ENCODE measurements at places on chromosomes 4 and X. TPM values are rescaled to one million over a fixed set of nuclear protein-coding genes. Genes with fewer than 3 reads are reported as not detected.

Gene KIF4A
- 27.9 TPM for total RNA-seq

Gene USO1
- 34.6 TPM for total RNA-seq

Gene SH3TC1
- 14.8 TPM for total RNA-seq

- no peak for DNase-seq
These were observed 83.7 kb downstream of the FREM3 start for GRCh38 chr4:143616771-143617170.

- no peak for DNase-seq
These were observed 75.8 kb upstream of the PSAPL1 start for GRCh38 chr4:7510538-7510937.

Gene TMEM47
- total RNA-seq = not detected

- no peak for DNase-seq
These were observed 106.2 kb downstream of the SYTL5 start for GRCh38 chrX:38112566-38112965.

GRCh38 chr4:1449475-1449832 lies 43.2 kb upstream of the NKX1-1 start:
- DNase-seq = peak; percentile 15

GRCh38 chr4:121182296-121182695 lies 18.2 kb upstream of the TNIP3 start:
- DNase-seq = no peak

- DNase-seq = no peak
These were observed 2.8 kb upstream of the TLR8 start for GRCh38 chrX:12903646-12904045.

Gene GPRIN3
- total RNA-seq = 25.5 TPM

DNA sequence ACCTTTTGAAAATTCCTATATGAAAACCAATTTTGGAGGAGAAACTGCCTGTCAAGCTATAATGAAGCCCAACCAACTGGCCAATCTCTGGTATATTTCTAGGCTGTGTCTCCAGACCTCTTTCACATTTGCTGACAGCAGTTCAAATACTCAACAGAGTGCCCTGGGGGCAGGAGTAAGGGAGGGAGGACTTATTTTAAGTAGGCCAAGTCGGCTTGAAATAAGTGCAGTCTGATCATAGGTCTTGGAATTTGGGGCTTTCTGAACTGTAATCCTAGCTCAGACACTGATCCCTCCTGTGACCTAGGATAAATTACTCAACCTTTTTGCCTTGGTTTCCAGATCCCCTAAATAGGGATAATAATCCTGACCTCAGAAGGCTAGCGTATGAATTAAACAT lies 59.4 kb upstream of the SLC7A11 start:
- no peak for DNase-seq

Gene SMIM43
- total RNA-seq = not detected

GRCh38 chrX:130636277-130636676 lies 234.5 kb downstream of the RBMX2 start:
- DNase-seq = no peak

Gene UXT
- total RNA-seq = 152 TPM

DNA sequence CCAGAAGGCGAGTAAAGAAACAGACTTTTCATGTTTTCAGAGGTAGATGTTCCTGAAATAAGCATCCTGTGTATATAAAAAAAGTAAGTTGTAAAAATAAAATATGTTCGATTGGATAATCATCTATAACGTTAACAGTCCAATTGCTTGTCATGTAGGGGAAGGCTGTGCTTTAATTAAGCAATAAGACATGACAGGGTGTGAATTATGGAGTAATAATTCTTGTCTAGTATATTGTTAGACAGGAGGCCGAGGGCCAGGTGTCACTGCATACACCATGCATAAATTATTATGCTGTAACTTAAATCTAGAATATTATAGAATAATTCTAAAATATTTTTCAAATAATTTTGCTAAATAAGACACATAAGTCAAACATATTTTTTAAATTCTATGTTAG lies 494.6 kb upstream of the TENM3 start:
- no peak for DNase-seq

DNA sequence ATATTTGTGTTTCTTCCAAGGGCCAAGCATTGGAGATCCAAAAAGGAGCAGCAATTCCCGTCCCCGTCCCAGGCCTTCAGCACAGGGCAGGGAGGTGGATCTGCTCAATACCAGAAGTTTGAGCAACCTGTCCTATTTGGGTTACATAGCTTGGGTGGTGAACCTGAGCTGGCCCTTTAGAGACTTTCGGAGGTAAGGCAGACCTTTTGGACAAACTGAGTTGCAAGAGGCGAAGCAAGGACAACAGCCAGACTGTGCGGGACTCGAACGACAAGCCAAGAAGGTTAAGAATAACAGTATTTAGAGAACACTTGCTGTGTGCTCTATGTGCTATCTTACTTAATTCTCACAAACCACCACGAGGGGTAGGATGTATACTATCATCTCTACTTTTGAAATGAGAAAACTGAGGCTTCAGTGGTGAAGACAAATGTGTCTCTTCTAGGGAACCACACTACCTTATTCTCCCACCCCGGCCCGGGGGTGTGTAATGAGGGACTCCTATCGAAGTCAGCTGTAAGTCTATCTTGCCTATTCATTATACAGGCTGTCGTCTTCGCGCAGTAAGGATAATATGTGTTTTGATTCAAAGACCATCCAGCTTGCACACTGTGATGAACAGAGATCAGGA lies 1.3 kb downstream of the NOP14 start:
- peak; percentile 55 for DNase-seq

Gene HPGDS
- not detected for total RNA-seq

Gene RNF212
- 7.3 TPM for total RNA-seq

DNA sequence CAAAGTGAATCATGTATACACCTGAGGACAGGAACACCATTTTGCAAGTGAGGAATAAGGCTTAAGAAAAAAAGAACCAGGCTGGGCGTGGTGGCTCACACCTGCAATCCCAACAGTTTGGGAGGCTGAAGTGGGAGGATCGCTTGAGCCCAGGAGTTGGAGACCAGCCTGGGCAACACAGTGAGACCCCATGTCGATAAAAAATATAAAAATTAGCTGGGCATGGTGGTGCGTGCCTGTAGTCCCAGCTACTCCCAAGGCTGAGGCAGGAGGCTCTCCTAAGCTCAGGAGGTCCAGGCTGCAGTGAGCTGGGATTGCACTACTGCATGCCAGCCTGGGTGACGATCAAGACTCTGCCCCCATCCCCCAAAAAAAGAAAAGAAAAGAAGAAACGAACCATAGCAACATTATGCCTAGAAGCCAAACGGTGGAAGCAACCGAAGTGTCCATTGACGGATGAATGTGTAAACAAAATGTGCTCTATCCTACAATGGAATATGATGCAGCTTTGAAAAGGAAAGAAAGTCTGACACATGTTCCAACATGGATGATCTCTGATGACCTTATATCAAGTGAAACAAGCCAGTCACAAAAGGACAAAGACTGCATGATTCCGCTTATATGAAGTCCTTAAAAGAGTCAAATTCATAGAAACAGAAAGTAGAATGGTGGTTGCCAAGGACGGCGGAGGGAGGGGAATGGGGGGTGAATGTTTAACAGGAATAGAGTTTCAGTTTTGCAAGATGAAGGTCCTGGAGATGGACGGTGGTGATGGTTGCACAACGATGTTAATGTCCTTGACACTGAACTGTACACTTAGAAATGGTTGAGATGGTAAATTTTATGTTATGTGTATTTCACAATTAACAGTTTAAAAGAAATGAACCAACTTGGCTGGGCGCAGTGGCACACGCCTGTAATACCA lies 8.6 kb upstream of the KIAA0232 start:
- DNase-seq = no peak

DNA sequence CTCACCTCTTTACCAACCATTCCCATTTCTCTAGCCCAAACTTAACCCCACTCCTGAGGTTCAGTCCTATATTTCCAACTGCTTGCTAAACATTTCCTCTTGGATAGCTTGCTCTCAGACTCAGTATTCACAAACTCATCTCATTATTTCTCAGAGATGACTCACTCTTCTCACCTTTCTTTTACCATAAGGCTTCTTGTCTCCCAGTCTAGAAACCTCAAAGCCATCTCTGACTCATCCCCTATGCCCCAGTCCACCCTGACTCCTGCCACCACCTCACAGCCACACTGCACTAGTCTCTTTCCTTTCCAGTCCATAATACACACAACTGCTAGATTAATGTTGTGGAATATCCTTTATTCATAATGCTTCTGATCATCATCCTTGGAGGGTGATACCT lies 4.8 kb downstream of the FRMPD3 start:
- no peak for DNase-seq

Gene SYP
- total RNA-seq = 2.6 TPM

DNA sequence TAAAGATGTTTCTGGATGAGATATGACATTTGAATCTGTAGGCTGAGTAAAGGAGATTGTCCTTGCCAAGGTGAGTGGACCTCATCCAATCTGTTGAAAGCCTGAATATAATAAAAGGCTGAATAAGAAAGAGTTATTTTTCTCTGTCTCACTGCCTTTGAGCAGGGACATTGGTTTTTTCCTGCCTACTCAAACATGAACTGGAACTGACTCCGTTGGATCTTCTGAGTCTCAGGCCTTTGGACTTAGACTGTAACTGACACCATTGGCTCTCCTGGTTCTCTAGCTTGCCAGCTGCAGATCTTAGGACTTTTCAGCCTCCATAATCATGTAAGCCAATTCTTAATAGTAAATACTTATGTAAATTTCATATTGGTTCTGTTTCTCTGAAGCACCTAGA lies 43.5 kb downstream of the PPEF2 start:
- DNase-seq = no peak

- DNase-seq = no peak
These were observed 36.4 kb upstream of the RBM41 start for GRCh38 chrX:107154787-107155620.

- DNase-seq = no peak
These were observed 753.7 kb upstream of the AMOT start for GRCh38 chrX:113594123-113594841.

DNA sequence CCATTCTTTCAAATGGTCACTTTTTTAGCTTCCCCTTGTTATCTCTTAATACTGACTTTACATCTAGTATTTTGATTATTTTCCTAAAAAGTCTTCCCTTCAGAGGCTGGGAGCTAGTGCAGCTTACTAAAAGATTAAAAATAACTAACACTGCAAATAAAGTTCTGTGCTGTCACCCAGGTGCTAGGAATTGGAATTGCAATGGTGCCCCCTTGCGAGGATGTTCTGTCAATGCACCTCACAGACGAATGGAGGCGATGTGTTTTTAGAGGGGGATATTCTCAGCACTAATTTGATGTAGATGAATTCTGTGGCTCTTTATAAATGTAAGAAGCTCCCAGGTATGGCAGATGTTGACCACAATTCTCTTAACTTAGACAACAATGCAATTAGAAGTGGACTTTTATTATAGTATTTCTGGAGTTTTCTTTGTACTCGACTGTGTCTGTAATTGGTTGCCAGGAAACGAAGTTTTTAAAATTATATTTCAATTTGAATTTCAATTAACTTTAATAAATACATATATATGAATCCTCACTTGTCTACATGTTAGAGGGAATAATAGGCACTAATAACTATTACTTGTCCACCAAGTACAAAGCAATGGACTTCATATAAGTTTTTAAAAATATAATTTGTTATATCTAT lies 22.0 kb upstream of the SMIM31 start:
- DNase-seq = peak; percentile 39

GRCh38 chr4:16085822-16086221 lies 2.0 kb upstream of the PROM1 start:
- no peak for DNase-seq

- DNase-seq = no peak
These were observed 345.9 kb downstream of the FSTL5 start for GRCh38 chr4:161817914-161818313.

Gene ABCG2
- total RNA-seq = 0.67 TPM

Gene IGSF1
- not detected for total RNA-seq

Gene REPS2
- total RNA-seq = 0.31 TPM

GRCh38 chr4:113499696-113500095 lies 261.8 kb downstream of the CAMK2D start:
- no peak for DNase-seq

DNA sequence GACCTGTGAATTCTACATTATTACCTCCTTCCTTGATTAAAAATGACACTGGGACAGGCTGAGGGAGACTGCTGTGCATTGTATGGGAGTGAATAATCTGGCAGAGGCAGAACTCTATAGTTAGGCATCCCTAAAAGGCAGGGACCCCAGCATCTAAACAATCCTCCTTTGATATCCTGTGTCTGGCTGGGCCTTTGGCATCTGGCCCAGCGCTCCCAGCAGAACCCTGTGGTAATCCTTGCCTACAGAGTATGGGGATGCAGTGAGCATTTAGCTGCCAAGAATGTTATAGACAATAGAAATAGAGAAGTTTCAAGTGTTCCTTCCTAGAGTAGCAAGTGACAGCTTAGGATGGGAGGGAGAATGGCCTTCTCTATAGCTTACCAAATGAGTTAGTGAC lies 38.5 kb downstream of the ZCCHC12 start:
- DNase-seq = no peak

GRCh38 chr4:183919141-183919540 lies 14.0 kb downstream of the STOX2 start:
- no peak for DNase-seq

DNA sequence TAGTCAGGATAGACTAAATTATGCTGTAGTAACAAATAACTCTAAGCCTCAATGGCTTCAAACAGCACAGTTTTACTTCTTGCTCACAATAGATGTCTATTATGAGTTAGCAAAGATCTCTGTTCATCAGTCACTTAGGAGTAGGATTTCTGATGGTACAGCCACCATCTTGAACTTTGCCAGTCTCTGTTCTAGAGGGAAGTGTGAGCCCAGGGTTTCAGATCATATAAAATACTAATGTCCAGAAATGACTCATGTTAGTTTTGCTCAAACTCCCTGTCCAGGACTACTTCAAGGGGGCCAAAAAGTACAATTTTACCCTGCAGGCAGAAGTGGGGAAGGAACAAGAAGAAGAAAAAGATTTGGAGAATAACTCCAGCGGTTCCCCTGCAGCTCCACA lies 77.1 kb upstream of the LSM6 start:
- no peak for DNase-seq

DNA sequence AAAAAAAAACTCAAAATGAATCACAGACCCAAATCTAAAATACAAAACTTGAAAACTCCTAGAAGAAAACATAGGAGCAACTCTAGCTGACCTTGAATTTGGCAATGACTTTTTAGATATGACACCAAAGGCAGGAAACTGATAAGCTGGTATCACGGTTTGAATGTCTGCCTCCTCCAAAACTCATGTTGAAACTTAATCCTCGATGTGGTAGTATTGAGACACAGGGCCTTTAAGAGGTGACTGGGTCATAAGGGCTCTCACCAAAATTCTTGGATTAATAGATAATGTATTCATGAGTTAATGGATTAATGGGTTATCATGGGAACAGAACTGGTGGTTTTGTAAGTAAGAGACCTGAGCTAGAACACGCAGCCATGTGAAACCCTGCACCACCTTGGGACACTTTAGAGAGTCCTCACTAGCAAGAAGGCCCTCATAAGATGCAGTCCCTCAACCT lies 40.5 kb downstream of the FRYL start:
- no peak for DNase-seq
